Caco-2 (cell line): ENCODE measurements at places on chromosomes 1 and 21.

DNA sequence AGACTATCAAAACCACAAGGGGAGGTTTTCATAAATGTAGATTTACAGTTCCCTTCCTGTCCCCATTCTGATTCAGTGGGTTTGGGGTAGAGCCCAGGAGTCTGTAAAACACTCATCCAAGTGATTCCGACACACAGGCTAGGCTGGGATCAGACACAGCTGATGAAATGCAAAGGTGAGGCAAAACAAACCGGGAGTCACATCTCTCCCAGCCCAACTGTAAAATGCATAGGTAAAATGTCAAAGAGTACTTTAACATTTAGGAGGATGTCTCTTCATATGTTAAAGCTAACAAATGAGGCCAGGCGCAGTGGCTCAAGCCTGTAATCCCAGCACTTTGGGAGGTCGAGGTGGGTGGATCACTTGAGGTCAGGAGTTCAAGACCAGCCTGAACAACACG lies 45.0 kb downstream of the ZNF281 start:
- no peak for DNase-seq

- no peak for DNase-seq
These were observed 51.2 kb downstream of the RNF2 start for GRCh38 chr1:185096531-185096930.

- DNase-seq, result no peak
These were observed 13.2 kb downstream of the MEGF6 start for GRCh38 chr1:3598051-3598491.

- DNase-seq, result no peak
These were observed 115.8 kb downstream of the C1orf94 start for GRCh38 chr1:34292472-34292871.

DNA sequence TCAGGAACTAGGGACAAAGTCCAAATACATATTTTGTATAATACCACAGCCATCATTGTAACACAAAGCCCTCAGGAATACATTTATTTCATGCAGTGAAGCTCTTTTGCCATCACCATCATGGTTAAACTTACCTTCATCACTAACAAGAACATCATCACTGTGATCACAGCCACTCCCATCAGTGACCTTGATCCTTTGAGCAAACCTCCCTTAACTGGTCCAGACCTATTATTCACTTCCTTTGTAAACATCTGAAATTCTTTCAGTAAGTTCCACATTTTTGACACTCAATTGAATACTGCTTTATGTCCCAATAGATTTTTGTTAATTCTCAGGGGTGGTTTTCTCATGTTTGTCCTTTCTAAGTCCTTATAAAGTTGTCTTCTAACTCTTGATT lies 16.2 kb upstream of the KPRP start:
- no peak for DNase-seq

DNA sequence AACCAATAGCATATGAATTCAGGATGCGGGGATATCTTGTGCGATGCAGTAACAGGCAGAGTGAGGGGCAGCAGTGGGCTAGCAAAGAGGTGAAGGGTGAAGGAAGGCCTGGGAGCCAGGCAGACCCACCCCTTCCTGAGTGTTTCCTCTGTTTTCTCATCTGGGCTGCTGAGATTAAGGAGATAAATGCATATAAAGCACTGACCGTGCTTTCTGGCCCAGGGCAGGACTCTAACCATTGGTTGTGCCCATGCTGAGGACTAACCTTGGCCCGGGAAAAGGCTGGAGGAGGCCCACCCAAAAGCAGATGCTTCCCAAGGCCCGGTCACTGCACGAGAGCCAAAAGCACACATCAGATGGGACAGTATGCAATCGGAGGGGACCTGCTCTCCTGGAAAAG lies 87.6 kb downstream of the PSMG1 start:
- no peak for DNase-seq

GRCh38 chr21:26732432-26733221 lies 112.6 kb downstream of the ADAMTS1 start:
- DNase-seq, result no peak

DNA sequence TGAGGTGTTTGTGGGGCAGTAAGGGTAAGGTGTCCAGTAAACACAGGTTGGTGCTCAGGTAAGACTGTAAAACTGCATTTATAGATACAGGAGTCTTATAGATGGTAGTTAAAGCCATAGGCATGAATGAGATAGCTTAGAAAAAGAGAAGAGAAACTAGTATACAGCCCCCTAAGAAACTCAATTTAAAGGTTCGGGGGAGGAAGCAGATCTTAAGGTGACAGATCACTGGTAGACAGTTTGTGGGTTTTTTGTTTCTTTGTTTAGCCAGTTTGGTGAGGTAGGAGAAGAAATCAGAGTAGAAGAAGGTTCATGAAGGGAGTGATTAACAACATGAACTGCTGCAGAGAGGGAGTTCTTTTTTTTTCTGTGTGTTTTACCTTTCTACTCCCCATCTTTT lies 6.1 kb upstream of the AGO3 start:
- DNase-seq, result no peak

DNA sequence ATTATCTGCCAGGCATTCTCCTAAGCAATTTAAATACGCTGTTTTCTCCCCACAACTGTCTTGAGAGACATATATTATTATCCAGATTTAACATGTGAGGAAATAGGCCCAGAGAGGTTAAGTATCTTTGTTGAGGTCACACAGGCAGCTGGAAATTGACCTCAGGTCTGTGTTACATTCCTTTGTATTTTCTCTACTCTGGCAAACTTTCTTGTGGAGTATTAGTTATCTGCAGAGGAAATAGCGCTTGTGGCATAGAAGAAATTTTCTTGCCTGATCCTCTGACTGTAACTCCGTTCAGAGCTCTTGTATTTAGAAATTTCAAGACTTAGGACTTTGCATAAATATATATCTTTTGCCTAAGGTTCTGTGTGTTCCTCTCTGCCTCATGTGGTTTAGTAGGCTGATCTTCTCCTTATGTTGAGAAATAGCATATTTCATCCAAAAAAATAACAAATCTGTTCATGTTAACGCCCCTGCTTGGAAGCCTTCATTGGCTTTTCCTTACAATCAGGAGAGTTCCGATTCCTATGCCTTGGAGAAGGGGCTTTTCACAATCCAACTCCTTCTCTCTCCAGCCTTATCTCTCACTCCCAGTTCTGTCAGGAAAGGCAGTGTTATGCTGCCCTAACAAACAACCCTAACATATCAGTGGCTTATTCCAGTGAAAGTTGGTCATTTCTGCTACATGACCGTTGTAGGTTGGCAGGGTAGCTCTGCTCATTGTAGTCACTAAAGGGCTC lies 2.5 kb upstream of the JUN start:
- no peak for DNase-seq

- DNase-seq, result no peak
These were observed 15.5 kb upstream of the FAM131C start for GRCh38 chr1:16088996-16089395.

GRCh38 chr1:100039591-100039990 lies 69.8 kb downstream of the SLC35A3 start:
- DNase-seq, result no peak

DNA sequence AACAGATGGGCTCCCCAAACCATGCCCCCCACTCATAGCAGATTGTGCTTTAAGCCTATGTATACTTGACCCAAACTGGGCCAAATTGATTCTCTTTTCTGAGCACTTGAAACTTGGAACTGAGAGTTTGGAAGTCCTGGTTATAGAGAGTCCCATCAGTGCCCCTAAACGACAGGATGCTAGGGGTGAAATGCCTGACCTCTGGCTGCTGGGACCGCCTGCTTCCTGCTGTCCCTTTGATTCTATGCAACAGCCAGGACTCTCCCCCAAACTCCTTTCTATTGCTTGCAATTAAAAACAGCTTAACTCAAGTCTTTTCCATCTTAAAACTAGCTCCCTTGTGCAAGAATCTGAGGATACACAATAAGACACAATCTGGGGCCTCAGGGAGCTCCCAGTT lies 4.7 kb downstream of the C1orf210 start:
- no peak for DNase-seq

GRCh38 chr1:237717106-237717505 lies 173.6 kb downstream of the ZP4 start:
- no peak for DNase-seq

DNA sequence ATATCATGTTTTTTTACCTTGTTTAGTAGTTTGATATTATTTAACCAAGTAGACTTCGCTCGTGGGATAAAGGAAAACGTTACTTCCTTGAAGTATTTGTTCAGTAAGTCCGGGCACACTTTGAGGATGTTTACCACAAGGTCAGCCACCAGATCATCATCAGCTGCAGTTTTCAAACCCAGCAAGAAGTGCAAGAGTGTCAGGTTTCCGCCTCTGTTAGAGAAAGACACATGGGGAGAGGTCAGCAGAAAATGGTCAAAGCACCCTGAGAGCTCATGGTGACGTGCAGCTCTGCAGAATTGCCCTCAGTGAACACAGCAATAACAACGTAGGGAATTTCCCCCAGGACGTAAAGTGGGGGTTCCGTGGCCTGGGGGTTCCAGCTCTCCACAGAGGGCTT lies 24.4 kb downstream of the URB1 start:
- DNase-seq, result no peak

GRCh38 chr1:910311-910880 lies 13.3 kb upstream of the SAMD11 start:
- no peak for DNase-seq

DNA sequence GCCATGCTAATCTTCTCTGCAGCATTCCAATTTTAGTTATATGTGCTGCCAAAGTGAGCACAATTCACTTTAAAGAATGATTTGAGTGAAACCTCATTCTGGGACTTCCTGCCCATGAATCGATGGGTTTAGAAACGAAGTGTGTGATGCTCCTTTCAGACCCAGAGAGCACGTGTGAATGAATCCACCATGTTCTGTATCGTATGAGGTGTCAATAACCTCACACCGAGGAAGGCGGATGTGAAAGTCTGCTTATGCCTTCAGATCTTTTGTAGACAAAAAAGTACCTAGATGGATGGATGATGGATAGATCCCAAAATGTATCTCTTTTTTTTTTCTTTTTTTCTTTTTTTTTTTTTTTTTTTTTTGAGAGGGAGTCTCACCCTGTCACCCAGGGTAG lies 13.8 kb downstream of the UBASH3A start:
- DNase-seq, result no peak

DNA sequence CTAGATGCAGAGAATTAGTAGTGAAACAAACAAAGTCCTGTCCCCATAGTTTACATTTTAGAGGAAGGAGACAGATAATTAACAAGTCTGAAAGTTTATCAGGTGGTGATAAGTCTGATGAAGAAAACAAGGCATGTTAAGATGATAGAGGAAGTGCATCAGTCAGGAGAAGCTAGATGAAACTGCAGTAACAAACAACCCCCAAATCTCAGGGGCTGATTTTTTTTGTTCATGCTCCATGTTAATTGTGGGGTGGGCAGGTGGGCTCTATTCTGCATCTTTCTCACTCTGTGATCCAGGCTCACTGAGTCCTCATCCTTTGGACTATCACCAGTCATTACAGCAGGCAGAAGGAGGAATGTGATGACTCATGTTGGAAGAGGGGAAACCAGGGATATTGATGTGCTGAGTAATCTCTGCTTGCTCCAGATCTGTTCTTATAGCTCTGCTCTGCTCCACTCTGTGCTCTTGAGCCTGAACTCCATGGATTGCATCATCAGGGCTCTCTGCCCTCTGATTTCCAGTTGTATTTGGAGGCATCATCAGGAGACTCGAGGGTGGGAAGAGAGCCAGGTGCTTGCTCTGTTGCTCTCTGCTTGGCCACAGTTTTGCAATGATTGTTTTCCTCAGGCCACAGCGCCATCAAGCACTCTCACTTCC lies 166.9 kb downstream of the IER5 start:
- DNase-seq, result no peak

DNA sequence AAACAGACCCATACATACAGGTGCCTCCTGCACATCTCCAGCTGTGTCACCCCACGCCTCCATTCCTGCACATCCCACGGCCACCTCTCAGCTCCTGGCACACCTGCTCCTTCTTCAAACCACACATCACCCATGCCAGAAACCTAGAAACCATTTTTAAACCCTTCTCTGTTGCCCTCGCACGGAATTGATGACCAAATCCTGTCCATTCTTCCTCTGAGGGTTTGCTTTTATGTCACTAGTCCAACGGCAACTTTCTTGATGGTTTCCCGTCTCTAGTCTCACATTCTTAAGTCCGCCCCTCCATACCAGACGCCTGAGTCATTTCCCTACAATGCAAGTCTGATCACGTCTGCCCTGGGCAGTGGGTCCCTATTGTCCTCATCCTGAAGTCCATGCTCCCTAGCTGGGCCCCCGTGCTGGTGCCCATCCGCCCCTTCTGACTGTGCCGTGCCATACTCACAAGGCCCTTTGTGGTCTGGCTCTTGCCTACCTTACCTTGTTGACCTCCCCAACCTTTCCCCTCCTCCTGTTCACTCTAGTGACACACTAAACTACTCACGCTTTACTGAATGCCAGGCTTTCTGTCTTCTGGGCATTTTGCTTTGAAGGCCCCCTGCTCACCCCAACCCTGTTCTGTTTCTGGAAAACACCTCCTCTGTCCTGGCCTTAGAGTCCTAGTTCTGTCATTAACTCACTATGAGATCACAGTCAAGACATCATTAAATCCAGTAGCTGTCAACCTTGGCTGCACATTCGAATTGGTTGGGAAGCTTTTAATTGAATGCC lies 17.6 kb downstream of the SLC2A1 start:
- DNase-seq, result peak; percentile 63

- no peak for DNase-seq
These were observed 7.7 kb downstream of the ARMH1 start for GRCh38 chr1:44681905-44682882.

DNA sequence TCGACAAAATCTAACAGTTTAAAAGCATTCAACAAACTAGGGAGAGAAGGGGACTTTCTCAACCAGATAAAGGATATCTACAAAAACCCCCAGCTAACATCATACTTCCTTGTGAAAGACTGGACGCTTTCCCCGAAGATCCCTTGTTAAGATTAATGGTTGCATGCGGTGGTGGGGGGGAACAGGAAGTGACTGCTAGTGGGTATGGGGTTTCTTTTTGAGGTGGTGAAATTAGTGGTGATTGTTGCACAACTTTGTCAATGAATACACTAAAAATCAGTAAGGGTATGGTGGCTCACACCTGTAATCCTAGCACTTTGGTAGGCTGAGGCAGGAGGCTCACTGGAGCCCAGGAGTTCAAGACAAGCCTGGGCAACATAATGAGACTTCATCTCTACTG lies 26.9 kb upstream of the EYA3 start:
- DNase-seq, result no peak

GRCh38 chr1:202967684-202968281 lies 726 bp upstream of the CYB5R1 start:
- peak; percentile 15 for DNase-seq

DNA sequence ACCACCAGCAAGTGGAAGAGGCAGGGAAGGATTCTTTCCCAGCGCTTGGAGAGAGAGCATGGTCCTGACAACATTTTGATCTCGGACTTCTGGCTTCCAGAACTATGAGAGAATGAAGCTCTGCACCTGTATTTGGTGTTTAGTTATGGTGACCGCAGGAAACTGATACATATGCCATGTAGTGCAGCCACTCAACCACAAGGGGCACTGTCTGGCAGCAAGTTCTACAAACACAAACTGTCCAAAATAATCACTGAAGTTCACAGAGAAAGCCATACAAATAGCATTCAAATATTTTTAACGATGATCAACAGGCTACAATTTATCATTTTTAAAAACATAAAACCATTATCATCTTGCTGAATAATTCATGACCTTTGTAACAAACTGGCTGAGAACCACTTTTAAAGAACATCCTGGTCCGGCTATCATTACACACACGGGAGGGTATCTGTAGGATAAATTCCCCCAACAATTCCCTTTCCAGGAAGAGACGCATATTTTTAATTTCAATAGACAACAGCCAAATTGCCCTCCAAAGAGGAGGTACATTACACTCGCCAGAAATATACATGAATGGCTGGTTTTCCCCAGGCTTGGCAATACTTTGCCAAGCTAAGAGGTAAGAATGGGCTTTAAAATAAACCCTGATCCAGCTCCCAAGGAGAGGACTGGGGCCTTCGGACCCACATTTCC lies 9.2 kb upstream of the CBR3 start:
- DNase-seq, result peak; percentile 48

- peak; percentile 53 for DNase-seq
These were observed 179.0 kb downstream of the ADSS2 start for GRCh38 chr1:244272471-244273261.
